ENCODE measurements at places on chromosomes 5 and 9.

DNA sequence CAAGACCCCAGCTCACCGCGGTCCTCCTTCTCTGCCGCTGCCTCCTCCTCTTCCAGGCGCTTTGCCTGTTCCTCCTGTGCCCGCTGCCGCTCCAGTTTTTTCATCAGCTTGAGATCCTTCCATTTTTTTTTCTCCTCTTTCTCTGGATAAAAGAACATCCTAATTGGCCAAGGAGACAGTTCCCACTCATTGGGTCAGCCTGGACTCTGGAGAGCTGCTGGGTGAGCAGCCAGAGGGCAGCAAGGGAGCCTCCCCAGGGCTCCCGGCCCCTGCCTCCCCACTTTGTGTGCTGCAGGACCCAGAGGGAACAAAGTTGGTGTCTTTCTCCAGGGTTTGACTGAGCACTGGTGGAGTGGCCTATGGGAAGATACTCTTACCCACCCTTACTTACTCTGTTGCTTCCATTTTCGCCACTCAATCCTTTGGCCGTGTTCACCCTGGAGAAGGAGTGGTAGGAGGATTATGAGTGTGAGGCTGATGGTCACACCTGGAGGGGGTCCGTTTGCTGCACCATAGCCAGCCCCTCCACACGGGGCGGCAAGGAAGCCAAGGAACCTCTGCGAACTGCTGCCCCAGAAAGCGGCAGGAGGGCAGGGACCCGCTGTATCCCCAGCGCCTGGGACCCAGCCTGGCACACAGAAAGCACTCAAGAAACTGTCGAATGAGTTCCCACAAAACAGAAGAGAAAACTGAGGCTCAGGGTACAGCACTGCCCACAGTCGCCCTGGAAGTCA lies 708 bp downstream of the SPOUT1 start:
- no peak for DNase-seq

DNA sequence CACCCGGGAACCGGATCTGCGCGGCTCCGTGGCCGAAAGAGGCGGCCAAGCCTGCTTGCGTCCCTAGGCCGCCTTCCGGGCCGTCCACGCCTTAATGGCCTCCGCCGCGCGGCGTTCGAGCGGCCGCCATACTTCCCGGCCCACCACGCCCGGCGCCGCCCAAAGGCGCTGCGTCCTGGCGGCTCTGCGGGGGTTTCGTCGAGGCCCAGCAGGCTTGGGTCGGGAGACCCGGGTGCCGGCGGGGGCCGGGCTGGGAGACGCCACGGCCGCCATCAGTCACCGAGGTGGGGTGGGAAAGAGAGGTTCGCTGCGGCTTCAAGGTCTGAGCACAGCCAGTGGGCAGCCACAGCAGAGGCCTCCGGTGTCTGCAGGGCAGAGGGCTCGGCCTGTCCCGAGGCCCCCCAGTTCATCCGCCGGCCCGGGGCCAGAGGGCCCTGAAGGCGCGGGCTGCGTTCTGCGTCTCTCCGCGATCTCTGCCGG lies 545.8 kb upstream of the CDH10 start:
- DNase-seq = no peak

- DNase-seq = no peak
Measured at GRCh38 chr5:101429241-101429640, 526.2 kb upstream of the ST8SIA4 start.

DNA sequence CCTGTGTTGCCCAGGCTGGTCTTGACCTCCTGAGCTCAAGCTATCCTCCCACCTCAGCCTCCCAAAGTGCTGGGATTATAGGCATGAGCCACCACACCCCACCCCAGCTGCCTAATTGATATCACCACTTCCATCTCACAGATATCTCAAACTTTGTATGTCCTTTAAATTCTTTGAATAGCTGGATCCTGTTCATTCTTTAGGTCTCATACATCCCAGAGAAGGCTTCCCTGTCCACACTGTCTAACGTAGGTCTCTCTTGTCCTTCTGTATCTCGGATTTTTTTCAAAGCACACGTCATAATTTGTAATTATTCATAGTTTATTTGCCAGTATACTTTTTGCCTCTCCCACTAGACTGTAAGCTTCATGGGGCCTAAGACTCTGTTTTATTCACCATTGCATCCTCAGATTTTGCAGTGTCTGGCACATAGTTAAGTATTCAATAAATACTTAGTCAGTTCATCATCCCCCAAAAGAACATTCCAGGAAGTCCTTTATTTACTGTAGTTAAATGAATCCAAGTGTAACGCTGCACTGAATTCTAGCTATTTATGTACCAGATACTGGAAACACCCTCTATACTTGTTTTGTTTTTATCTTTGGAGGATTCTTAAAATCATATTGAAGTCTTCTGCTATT lies 10.5 kb downstream of the ARSK start:
- no peak for DNase-seq

DNA sequence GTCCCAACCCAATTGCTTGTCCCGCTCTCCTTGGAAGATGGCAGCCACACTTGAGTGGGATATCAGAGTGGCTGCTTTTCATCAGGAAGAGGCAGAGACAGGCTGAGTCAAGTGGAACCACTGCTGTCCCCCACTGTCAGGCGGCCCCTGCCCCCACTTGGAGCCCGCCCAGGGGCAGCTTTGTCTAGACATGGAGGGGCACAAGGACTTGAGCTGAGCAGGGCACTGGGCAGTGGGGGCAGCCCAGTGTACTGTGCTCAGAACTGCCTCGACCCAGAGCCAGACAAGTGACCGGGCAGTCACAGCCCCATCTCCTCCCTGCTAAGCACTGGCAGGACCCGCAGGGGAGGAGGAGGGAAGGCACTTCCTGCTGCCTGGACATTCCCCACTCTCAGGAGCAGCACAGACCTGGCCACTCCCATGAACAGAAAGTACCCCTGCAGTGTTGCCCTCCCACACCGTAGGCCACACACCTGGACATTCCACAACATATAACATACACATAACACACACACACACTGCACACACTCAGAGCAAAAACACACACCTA lies 91.0 kb downstream of the MRPL36 start:
- no peak for DNase-seq

DNA sequence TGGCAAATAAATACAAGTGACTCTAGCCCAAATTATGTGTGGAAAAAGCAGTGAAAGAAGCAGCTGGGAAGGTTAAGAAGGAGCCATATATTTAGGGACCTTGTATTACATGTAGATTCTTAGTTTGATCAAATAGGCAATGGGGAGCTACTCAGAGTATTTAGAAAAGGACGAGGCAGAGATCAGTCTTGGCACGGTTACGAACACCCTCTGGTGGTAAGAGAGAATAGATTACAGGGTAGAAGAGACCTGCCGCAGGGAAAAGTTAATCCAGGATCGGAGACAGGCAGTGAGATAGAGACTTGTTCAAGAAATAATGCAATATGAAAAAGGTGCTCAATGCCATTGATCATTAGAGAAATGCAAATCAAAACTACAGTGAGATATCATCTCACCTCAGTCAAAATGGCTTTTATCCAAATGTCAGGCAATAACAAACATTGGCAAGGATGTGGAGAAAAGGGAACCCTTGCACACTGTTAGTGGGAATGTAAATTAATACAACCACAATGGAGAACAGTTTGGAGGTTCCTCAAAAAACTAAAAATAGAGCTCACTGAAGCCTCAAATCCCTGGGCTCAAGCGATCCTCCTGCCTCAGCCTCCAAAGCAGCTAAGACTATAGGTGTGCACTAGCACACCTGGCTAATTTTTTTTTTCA lies 12.0 kb downstream of the INIP start:
- no peak for DNase-seq

DNA sequence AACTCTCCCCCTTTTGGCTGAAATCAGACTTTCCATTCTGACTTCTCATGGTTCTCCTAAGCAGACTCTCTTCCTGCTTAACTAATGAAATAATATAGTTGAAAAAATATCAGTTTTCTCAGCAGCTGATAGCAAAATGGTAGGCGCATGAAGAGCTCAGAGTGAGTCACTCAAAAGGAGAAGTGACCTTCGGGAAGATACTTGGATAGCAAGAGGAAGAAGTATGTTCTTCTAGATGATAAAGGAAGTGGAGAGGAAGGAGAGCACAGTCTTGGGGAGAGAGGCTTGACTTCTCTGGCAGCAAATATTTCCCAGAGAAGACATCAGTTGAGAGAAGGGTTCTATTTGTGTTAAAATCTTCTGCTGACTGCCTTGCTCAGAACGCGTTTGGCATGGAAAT lies 101.5 kb downstream of the TAF11L14 start:
- DNase-seq = peak; percentile 34

- DNase-seq = no peak
Measured at GRCh38 chr5:104513640-104514072, 951.1 kb upstream of the NUDT12 start.

GRCh38 chr5:100424787-100425186 lies 110.4 kb upstream of the FAM174A start:
- DNase-seq = no peak

GRCh38 chr9:34518110-34518616 lies 4.6 kb downstream of the ENHO start:
- DNase-seq = no peak

GRCh38 chr9:89536145-89536574 lies 38.2 kb upstream of the SEMA4D start:
- DNase-seq = peak; percentile 71

GRCh38 chr5:10825897-10826644 lies 65.0 kb upstream of the DAP start:
- DNase-seq = no peak

DNA sequence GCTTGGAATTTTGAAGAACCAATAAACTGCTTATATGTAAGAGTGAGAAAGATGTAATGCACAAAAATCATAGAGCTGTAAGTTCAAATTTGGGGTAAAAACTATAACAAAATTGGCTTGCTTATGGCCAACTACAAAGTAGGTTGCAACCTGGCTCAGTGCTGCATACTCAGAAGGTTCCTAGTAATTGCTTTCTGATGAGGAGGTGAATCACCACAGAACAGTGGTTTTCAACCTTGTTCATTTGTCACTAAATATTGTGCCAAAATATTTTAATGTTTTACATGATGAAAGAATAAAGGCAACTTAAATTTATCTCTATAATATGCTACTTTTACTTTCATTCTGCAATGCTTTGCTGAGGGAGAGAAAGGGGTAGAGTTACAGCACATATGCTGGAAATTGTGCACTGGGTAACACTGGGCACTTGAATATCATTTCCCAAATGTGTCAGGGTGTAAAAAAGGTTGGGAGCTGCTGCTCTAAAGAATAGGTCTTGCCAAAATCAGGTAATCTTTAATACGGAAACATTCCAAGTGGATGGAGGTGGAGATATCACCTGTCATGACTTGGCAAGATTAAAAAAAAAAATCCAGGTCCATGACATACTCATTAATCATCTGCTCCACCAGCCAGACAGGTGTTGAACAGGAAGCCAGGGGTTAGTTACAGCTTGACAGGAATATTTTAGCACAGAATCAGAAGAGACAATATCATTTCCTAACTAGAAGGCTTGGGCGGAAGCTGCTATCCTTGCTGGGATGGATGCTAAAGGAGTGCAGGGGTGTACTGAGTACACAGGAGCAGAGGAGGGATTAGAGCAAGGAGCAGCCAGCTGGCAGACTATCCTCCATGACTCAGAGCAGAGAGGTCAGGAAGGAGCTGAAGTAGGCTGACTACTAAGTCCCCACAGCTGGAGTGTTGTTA lies 34.6 kb upstream of the CCL21 start:
- DNase-seq = no peak

- DNase-seq = no peak
Measured at GRCh38 chr5:164300295-164300694, 794.9 kb downstream of the MAT2B start.
